ENCODE measurements at places on chromosomes 1 and 21. TPM values are rescaled to one million over a fixed set of nuclear protein-coding genes. Genes with fewer than 3 reads are reported as not detected.

GRCh38 chr1:203521074-203521794 is 27.3 kb downstream of the OPTC start:
- no peak for DNase-seq

- no peak for DNase-seq
These were observed 6.0 kb downstream of the TUT4 start for GRCh38 chr1:52546852-52547251.

Gene KRTAP12-3
- polyA plus RNA-seq = not detected

DNA sequence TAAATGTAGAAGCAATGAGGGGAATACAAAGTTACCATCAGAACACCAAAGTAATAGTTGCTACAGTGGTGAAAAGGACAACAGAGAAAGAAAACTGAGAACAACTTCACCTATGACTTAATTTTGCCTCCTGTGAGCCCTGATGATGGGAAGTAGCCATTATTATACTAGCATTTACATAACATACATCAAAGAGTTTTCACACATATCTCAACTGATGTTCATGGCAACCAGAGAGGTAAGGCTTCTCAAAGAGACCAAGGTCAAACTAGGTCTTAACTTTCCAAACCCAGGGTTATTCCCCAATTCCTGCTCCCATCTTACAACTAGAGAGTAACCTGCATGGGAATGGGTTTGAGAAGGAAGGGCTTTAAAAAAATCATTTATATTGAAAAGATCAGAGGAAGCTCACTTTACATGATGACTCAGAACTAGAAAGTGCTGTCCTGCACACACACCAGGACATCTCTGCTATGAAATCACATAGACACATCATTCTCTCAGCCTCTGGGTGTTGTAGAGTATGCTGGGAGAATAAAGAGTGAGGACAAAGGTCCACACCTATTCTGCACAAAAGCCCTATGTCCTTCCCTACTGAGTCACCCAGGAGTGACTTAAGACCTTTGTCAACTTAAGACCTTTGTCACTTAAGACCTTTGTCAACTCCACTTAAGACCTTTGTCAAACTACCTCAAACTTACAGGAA is 179.7 kb downstream of the TNFSF18 start:
- DNase-seq = no peak

- no peak for DNase-seq
These were observed 8.8 kb downstream of the FMN2 start for GRCh38 chr1:240100371-240100934.

Gene MYOG
- not detected for polyA plus RNA-seq

Gene KCNQ4
- polyA plus RNA-seq = 0.15 TPM

DNA sequence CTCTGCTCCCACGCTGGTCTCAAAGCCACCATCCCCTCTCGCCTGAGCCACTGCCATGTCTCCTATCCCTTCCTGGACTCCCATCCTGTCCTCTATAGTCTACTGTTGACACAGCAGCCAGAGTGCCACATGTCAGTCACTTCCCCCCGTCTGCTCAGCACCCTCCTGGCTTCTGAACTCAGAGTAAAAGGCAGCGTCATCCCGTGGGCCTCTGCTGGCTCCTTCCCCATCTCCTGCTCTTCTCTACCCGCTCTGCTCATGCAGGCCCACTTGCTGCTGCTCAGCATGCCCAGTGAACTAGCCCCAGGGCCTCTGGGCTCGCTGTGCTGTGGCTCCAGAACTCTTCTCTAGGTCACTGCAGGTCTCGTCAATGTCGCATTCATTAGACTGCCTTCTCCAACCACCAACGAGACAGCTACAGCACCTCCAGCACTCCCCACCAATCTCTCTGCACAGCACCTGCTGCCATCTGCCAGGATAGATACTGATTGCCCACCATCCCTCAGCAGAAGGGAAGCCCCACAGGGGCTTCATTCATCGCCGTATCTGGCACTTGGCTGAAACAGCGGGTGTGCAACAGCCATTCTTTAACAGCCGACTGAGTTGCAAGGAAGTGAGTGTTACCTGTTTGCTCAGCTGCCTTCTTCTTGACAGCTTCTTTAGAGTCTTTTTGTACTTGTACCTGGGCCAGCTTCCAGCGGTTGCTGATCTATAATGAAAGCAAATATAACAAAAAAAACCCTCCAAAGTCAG is 11.8 kb upstream of the SRM start:
- DNase-seq = no peak

- DNase-seq = peak; percentile 9
These were observed 350.5 kb upstream of the VAMP3 start for GRCh38 chr1:7420470-7421100.

- no peak for DNase-seq
These were observed 282.0 kb downstream of the PTPRU start for GRCh38 chr1:29518183-29518835.

- no peak for DNase-seq
These were observed 56.5 kb upstream of the SSBP3 start for GRCh38 chr1:54462597-54463258.

DNA sequence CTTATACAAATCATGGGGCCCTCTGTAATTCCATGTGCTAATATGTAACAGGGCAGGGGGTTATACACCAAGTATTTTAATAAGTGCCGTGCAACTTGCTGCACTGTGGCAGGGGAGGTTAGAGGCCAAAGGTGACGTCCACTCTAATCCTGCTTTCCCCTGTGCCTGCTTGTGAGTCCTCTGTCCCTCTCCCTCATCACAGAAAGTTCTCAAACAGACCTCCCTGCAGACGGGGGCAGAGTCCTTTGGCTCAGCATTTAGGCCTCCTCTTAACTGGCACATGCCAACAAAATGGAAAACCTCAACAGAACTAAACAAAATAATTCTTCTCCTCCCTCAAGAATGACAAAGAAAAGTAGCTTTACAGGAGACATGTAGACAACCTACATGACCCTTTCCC is 2.9 kb downstream of the RXRG start:
- no peak for DNase-seq

GRCh38 chr1:217322834-217323233 is 308.1 kb downstream of the GPATCH2 start:
- DNase-seq = no peak

GRCh38 chr1:11569551-11569950 is 84.7 kb downstream of the FBXO2 start:
- DNase-seq = no peak

DNA sequence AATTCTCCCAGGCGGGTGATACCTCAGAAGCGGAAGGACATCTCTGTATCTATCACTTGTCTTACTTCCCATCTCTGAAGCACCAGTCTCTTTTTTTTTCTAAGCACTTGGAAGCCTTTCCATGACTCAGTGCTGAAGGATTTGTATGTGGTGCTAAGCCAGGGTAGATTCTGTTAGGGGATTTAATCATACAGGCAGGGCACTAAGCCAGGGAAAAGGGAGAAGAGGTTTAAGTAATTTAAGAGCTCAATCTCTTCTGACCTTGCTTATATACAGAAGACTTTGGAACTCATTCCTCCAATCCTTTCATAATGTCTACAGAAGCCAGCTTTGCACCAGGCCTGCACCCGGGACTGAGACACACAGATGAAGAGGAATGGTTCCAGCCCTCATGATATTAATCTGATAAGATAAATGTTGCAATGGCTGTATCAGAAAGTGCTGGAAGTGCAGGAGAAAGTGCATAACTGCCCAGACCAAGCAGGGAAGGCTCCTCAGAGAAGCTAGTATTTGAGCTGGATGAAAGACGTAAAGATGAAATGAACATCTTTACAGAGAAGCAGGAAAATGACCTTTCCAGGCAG is 11.0 kb downstream of the FAM163A start:
- no peak for DNase-seq

GRCh38 chr21:24127651-24128050 is 1479.6 kb downstream of the MRPL39 start:
- peak; percentile 4 for DNase-seq

- no peak for DNase-seq
These were observed 24.1 kb downstream of the SLC9A1 start for GRCh38 chr1:27130798-27131197.

Gene KCNN3
- 0.10 TPM for polyA plus RNA-seq

DNA sequence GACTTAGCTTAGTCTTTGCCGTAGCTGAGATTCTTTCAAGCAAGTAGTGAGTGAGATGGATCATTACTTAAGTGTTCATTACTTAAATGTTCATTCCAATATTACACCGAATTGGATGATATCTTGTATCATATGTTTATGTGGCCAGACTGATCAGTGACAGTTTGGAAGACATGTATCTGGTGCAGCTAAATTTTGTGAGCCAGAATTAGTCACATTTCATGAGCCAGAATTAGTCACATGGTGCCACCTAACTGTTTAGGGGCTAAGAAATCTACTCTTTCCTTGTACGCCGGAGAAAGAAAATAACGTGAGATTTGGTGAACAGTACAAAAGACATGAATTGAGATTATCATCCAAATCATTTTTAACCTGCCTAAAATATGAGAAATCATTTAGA is 355.6 kb downstream of the USP25 start:
- no peak for DNase-seq

Gene CLCA1
- not detected for polyA plus RNA-seq

Gene NECAP2
- polyA plus RNA-seq = 116 TPM

- no peak for DNase-seq
These were observed 957.4 kb upstream of the NCAM2 start for GRCh38 chr21:20040768-20041167.

DNA sequence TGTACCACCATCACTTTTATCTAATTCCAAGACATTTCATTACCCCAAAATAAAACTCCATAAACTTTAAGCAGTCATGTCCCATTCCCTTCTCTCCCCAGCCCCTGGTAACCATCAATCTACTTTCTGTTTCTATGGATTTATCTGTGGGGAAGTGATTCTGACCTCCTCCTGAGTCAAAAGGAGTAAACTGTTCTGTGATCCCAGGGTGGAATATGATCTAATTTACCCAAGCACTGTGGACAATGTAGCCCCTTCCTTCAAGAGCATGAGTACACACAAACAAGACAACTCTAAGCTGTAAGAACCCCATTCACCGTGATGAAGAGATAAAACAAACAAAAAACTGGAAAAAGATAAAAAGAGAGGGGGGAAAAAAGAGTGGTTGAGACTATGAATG is 77.9 kb downstream of the PLPP3 start:
- no peak for DNase-seq

GRCh38 chr1:58781541-58782177 is 2.2 kb downstream of the JUN start:
- peak; percentile 73 for DNase-seq

Gene RXFP4
- not detected for polyA plus RNA-seq

Gene ALX3
- not detected for polyA plus RNA-seq
